ENCODE measurements at places on chromosomes 6 and 20.

DNA sequence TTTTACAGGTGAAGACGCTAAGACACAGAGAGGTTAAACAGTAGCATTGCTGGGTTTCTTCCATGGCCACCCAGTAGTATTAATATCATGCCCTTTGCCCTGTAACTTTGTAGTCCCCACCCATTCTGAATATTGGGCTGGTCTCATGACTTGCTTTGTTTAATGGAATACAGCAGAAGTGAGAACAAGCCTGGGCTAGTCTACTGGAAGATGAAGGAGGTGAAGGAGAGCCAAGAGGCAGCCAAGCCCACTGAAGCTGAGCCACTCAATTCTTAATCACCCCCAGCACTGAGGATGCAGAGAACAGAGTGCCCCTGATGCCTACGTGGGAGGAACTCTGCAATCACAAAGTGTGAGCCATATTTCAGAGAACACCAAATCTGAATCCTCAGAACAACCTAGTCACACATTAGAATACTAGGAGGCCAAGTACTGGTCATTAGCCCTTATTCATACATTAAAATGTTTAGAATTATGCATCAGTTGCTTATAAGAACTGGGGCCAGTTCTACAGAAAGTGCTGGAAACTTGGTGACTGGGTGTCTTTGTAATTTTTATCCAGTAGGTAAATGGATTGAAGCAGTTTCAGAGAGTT is 270.1 kb upstream of the PRND start:
- DNase-seq, result no peak

GRCh38 chr20:31967830-31968249 is at the start of gene XKR7:
XKR7 (plus strand) TSS chr20:31968151; CDS start chr20:31968176, 25 bp downstream.
- no peak for DNase-seq

DNA sequence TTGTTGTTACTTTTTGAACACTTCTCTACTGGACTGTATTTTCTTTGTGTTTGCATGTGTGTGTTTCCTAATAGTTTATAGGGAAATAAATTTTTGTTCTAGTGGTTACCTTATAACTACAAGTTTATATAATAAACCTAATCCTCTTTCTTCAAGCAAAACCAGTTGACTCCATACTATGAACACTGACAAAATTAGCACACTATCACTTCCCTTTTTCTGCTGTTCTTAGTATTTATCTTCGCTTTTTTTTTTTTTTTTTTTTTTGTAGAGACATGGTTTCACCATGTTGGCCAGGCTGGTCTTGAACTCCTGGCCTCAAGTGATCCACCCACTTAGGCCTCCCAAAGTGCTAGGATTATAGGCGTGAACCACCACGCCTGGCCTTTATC is 25.0 kb upstream of the C6orf62 start:
- DNase-seq, result no peak

- no peak for DNase-seq
Observed at GRCh38 chr6:30167101-30167500, 3.8 kb downstream of the TRIM15 start.

- DNase-seq, result no peak
Observed at GRCh38 chr6:47727391-47727790, 29.0 kb downstream of the ADGRF4 start.

GRCh38 chr6:83883240-83883639 is 23.8 kb downstream of the CYB5R4 start:
- DNase-seq, result no peak

DNA sequence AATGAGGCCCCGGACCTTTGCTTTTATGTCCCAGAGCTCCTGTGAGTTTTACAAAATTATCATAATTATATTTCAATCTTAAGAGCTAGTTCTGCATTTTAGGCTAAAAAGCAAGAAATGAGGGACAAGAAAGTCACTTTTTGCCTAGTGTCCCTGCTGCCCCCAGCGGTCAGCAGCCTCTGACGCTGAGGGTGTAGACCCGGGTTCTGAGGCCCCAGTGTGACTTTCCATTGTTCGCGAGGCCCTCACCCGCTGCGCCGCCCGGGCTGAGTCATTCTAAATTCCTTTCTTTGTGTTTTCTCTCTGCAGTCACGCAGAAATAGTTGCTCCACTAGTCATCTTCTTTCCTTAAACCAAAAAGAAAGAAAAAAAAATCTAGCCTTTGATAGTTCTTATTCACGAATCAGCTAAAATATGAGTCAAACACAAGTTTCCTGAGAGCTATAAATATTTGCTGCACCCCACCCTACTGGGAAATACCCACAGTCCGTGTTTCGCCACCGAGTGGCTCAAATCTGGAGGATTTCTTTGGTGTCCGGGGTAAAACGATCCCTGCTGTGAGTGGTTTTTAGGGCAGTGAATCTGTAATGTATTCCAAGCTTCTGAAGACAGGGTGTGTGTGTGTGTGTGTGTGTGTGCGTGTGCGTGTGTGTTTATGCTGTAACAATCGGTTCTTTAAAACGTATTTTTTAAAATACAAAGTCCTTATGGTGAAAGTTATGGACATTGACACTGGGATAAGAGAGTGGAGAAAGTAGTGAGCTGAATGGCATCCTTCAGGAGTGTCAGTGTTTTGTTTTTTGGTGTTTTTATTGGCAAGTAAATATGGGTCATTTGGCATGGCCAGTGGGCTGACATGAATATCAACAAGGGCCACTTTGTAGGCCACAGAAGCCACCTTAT is 59.7 kb upstream of the EEF1A1 start:
- peak; percentile 97 for DNase-seq

DNA sequence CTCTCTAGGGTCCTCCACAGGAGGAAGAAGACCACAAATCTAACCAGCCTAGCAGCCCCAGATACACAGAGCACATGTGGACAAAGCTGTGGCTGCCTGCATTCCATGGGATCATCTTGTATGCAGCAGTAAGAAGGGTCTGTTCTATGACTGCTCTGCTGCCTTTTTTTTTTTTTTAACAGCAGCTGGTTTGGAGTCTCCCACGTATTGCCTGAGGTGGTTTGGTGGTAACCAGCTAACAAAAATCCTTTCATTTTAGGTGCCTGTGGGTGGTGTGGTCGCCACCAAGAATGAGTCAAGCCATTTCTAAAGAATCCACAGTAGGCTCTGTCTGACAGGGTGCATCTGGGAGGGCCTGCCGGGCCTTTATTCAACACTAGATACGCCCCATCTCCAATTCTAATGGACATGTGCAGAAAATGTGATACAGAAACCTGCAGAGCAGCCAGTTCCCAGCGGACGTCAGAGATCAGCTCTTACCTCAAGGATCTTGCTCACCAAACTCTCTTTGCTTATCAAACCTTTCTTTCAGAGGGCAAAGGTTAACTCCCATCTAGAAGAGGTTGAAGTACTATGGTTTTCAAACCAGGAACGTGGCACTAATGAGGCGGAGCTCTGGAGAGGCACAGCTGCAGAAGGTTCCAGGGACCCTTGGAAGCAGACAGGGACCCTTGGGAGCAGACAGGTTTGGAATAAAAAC is 32.0 kb downstream of the GNAS-AS1 start:
- DNase-seq, result no peak

GRCh38 chr20:309841-310644 is 12.7 kb downstream of the ZCCHC3 start:
- DNase-seq, result no peak

DNA sequence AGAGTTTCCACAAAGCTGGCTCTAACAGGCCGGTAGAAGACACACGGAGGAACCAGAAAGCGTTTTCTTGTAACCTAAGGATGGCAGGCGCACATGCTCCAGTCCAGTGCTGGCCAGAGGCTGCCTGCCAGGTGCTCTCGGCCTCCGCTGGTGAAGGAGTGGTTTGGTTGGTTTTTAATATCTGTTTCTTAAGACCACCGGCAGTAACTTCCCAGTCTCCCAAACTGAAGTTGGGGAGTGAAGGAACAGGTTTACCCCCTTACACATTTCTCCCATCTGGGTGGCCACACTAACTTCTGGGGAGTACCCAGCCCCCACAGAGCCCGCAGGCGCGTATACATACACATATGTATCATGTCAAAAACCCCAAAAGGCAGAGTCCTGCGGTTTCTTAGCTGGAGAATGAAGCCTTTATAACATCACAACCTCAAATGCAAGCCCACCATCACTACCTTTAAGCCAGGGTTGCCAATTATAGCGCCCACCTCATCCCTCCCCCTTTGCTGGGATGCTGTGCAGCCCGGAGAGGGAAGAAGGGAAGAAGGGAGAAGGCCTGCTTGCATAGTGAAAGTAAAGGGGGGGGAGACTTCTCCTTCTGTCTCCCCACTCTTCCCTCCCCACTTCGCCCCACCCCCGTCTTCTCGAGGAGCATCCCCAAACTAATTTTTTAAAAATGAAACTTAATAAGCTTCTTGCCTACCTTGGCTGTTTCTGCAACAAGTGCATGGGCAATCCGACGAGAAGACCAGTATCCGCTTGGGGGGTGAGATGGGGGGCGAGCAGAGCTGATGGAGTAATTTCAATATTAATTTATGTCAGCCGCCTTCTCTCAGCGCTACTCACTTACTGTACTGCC is 1.0 kb downstream of the TRERF1 start:
- DNase-seq, result no peak

DNA sequence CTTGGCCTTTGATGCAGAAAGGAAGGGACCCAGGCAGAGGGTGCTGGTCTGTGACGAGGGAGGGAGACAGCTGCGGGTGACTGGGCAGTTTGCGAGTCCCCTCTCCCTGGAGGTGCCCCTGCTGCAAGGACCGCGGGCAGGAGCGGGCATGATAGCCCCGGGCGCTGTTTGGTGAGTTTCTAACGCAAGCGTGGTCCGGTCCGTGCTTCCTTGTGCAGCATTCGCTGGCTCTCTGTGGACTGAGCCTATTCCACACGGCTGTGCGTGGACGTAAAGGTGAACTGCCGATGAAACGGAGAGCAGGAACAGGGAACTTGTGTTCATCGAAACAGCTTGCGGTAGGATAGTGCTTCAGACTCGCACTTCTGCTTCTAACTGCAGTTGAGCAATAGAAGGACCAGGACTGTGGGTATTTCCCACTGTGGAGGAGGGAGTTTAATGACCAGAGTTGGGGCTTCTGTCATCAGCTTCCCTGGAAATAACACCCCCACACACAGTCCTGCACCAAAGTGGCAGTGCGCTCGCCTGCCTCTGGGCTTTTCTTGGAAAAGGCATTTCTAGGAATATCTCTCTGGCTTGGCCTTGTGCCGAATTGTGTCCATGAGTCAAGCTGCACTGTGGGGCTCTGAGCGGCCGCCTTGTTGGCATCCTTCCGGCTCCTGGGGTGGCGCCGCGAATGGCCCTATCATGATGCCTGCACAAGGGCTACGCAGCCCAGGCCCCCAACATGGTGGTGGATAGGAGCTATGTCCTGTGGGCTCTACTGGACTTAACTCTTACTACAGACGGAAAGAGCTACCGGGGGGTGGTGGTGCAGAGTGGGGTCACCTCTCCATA is 48.9 kb downstream of the DUSP22 start:
- DNase-seq, result no peak

GRCh38 chr20:3222635-3223600 is 13.6 kb downstream of the ITPA start:
- DNase-seq, result no peak

GRCh38 chr6:72916906-72917305 is 295.0 kb downstream of the KCNQ5 start:
- DNase-seq, result no peak

GRCh38 chr6:36917541-36918193 is 31.9 kb downstream of the C6orf89 start:
- no peak for DNase-seq

DNA sequence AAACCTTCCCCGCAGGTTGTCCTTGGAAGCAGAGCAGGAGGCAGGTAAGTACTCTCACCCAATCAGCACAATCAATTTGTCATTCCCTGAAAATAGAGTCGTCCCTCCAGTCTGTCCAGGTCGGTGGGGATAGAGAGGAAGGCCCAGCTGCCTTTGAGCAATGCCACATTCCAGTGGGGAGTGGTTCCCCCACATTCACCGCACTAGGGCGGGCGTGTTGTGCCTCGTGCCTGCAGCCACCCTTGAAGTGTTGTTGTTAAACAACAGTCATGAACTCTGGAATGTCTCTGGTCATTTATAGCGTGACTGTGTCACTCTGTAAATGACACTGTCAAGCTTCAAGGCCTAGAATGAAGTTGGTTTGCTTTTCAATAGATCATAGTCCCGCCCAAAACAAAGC is 33.4 kb downstream of the PRDM1 start:
- DNase-seq, result no peak

DNA sequence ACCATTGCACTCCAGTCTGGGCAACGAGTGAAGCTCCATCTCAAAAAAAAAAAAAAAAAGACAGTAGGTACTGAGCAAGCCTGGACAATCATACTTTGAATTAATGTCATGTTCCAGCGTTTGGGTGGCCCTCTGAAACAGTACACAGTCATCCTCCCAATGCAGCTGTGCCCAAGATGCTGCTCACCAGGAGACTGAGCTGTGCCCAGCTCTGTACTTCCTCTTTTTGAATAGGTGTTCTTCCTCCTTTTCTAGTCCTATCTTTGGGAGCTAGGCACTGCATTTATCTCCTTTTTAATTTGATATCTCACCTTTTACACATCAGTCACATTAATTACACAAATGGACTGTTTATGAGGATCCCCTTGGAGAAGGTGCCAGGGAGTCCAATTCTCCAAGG is 101.5 kb downstream of the RPP40 start:
- DNase-seq, result no peak

DNA sequence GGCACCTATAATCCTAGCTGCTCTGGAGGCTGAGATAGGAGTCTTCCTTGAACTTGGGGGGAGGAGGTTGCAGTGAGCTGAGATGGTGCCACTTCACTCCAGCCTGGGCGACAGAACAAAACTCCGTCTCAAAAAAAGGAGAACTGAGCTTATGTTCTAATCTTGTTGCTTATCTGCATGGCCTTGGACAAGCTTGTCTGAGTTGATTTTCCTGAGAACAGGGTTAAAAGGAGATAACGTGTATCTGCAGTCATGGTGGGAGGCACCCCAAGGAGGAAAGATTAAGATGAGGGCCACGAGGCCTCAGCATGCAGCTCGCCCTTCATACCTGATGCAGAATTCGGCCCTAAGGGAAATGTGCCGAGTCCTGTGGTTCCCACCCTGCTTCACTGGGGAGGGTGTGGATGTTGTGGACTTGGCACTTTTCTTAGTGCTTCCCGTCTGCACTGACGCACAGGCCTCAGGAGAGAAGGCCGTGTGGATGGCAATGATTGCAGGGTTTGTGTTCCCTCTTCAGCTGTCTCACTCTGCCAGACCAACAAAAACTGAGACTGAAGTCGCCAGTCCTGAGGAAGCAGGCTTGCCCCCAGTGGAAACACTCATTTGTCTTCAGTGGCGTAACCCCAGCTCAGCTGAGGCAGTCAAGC is 56.3 kb downstream of the EZR start:
- no peak for DNase-seq

DNA sequence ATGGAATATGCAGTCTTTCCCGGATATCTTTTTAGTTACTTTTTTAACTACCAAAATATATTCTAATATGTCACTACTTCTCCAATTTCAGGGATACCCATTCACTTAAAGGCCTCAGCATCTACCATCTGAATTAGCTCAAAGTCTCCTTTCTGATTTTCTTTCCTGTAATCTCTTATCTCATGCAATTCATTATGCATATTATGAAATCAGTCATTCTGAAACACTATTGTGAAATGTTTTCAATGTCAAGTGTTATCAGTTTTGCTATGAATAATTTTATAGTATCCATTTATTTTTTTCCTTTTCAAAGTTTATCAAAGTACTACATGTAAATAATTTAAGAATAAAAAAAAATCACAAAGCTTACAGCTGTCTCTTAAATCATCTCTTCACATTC is 41.2 kb upstream of the TPBG start:
- DNase-seq, result no peak

- no peak for DNase-seq
Observed at GRCh38 chr6:11615214-11615602, 77.7 kb downstream of the TMEM170B start.

- DNase-seq, result no peak
Observed at GRCh38 chr6:89916136-89916920, 22.1 kb downstream of the GJA10 start.
